GM19239 (cell line): ENCODE measurements at places on chromosomes 11 and 22.

DNA sequence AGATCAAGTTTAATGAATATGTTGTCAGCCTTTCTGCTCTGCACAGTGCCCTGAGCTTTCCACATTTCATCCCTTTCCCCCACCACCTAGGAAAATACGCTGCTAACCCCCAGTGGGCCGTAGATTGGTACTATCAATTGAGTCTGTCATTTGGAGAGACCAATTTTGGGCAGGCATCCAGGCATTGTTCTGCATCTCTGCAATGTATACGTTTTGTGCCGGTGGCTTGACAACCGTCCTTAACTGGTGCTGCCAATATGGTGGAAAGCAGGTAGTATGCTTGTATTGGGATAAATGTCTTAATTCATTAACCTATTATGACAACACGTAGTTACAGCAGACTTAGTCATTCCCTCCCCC lies 1.3 kb downstream of the ELMOD1 start:
- no peak for DNase-seq

- no peak for DNase-seq
Measured at GRCh38 chr11:60872961-60873524, 5.7 kb downstream of the ZP1 start.

DNA sequence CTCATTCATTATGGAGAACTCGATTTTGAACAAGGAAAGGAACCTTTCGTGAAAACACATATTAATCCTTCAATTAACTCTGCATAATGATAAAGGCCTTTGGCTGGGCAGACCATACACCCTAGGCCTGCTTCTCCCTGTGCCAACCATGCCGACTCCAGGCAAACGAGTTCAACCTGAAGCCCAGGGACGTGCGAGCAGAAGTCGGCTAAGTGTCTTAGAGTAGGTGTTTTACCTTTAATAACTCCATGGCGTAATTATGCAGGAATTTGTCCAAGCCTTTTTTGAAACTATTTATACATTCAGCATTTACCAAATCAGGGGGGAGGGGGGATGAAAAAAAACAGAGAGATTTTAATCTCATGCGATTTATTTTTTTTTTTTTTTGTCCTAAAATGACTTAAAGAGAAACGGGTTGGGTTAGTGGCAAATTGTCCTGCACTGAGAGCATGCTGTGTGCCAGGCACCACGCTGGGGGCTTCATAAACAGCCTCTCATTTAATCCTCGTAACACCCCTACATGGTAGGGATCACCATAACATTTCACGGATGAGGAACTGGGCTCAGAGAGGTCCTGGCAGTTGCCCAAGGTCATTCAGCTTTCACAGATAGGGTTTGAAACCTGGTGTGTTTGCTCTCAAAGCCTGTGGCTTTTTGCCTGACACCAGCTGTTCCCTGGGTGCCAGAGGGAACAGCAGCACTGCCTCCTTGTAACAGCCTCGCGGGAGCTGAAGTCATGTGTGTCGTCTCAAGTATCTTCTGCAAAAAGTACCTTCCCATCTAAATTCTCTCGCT lies 423.9 kb downstream of the MN1 start:
- DNase-seq: no peak

DNA sequence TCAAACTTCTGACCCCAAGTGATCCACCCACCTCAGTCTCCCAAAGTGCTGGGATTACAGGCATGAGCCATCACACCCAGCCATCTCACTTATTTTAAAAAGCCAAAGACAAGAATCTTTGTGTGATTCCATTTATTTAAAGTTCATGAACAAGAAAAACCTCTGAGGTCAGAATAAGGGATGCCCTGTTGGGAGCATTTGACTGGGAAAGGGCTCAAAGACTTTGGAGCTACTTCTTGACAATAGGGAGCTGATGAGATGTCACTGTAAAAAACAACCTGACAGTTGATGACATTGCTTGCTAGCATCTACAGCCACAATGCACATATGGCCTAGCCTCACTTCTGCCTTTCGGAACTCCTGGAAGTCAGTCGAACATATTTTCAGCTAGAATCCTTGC lies 5.1 kb upstream of the ZNF280B start:
- DNase-seq: no peak

GRCh38 chr11:44494785-44495184 lies 70.7 kb upstream of the CD82 start:
- no peak for DNase-seq

DNA sequence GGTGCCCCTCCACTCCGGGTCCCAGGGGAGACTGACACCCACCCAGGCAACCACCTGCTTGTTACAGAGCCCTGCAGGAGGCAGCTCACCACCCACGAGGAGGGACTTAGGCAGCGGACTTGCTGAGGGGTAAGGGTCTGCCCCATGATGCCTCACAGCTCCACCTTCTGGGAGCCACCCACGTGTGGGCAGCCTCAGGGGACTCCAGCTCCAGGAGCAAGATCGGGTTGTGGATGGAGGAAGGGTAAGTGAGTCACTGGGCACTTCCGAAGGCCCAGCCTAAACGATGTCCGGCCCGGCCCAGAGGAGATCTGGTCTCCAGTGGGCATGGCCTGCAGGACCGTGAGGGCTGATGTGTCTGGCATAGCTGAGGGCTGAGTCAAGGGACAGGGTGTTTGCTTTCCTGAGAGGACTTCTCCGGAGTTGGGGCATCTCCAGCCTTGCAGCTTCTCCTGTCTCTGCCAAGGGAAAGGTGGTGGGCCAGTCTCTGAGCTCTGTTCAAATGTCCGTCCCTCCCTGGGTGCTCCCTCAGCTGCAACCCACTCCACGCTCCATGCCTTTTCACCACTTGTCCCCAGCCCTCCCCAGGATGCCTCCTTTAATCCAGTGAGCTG lies 32.3 kb upstream of the P2RY2 start:
- DNase-seq: no peak

GRCh38 chr11:93024369-93024768 lies 54.9 kb downstream of the MTNR1B start:
- no peak for DNase-seq

DNA sequence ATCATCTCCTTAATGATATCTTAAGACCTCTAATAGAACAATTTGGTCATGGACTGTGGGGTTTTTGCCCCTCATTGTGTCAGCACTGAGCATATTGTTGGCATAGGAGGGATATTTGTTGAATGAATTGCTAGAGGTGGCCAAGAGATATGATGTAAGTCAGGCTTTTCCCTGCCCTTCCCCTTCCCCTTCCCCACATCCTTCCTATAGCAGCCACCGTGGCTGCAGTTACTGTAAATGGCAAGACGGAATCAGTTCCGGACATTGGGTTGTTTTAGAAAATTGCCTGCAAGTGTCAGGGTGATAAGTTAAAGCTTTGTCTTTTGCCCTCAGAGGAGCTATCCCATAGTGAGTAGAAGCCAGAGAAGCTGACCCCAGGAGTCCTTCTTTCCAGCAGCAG lies 23.0 kb downstream of the LIMK2 start:
- DNase-seq: no peak

- no peak for DNase-seq
Measured at GRCh38 chr11:44454666-44455065, 110.8 kb upstream of the CD82 start.

DNA sequence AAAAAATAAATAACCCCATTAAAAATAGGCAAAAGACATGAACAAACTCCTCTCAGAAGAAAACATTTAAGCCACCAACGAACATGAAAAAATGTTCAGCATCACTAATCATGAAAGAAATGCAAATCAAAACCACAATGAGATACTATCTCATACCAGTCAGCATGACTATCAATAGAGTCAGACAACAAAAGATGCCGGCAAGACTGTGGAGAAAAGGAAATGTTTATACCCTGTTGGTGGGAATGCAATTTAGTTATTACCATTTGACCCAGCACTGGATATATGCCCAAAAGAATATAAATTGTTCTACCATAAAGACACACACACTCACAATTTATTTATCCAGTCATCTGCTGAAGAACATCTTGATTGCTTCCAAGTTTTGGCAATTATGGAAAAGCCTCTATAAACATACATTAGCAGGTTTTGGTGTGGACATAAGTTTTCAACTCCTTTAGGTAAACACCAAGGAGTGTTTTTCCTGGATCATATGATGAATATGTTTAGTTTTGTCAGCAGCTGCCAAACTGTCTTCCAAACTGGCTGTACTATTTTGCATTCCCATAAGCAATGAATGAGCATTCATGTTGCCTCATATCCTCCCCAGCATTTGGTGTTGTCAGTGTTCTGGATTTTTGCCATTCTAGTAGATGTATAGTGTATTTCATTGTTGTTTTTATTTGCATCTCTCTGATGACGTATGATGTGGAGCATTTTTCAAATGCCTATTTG lies 28.0 kb downstream of the OR8D1 start:
- no peak for DNase-seq

GRCh38 chr11:9895006-9895405 lies 231.1 kb downstream of the SWAP70 start:
- no peak for DNase-seq

DNA sequence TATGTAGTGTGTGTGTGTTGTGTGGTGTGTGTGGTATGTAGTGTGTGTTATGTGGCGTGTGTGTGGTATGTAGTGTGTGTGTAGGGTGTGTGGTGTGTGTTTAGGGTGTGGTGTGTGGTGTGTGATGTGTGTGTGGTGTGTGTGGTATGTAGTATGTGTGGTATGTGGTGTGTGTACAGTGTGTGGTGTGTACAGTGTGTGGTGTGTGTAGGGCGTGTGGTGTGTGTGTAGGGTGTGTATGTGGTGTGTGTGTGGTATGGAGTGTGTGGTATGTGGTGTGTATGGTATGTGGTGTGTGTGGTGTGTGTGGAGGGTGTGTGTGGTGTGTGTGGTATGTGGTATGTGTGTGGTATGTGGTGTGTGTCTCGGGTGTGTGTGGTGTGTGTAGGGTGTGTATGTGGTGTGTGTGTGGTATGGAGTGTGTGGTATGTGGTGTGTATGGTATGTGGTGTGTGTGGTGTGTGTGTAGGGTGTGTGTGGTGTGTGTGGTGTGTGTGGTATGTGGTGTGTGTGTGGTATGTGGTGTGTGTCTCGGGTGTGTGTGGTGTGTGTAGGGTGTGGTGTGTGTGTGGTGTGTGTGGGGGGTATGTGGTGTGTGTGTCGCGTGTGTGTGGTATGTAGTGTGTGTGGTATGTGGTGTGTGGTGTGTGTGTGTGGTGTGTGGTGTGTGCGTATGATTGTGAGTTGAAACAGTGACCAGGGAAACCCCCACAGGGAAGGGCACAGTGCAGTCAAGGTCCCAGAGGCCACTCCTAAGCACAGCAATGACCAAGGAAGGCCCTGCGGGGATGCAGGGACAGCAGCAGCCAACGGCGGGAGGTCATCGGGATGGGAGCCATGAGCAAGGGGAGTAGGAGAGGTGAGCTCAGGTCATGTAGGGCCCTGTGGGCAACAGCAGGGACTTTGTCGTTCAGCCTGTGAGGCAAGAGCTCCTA lies 2.9 kb upstream of the PPP6R2 start:
- DNase-seq: no peak

DNA sequence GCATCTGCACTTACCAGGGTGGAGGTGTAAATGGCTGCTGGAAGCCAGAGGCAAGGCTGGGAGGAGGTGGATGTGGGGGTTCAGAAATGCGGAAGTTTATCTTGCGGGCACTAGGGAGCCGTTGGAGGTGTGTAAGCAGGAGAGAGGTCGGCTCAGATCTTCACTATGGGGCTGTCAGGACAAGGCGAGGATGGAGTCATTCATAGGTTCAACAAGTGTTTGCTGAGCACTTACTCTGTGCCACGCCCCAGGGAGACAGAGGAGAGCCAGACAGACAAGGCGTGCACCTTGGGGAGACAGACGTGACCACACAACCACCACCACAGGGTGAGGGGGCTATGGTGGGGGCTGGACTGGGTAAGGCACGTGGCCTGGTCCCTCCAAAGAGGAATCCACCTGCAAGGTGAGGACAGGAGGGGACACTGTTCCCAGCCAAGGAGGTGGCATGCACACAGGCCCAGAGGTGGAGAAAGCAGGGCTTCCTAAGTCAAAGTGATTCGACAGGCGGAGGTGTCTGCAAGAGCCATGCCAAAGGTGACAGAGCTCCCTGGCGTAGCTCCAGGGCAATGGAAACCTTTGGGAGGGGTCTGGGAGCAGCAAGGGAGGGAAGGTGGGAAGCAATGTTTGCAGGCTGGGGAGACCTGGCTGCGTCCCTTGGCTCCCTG lies 30.8 kb upstream of the TCF20 start:
- DNase-seq: no peak

DNA sequence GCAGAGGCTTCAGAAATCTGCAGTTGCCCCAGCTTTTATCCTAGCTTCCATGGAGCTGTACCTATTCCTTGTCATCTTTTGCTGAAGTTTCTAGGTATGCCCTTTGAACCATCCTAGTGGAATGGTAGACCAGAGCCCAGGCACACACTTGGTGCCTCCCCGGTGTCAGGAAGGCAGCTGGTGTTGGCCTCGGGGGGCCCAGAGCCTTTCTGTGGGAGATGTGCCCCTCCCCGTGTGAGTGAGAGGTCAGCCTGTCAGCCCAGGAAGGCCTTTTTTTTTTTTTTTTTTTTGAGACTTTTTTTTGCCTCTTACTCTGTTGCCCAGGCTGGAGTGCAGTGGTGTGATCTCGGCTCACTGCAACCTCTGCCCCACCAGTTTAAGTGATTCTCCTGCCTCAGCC lies 58.4 kb downstream of the MED15 start:
- DNase-seq: no peak

DNA sequence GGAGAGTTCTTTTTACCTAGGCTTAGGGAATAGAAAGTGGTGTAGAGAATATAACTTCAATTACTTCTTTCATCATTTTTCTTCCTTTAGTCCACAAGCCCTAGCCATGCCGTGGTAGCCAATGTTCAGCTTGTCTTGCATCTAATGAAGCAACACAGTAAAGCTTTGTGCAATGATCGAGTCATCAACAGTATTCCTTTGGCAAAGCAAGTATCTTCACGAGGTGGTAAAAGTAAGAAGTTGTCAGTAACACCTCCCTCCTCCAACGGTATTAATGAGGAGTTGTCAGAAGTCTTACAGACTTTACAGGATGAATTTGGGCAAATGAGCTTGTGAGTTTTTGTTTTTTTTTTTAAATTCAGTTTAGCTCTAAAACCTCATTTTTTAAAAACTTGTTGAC lies 37.4 kb downstream of the CEP57 start:
- no peak for DNase-seq

DNA sequence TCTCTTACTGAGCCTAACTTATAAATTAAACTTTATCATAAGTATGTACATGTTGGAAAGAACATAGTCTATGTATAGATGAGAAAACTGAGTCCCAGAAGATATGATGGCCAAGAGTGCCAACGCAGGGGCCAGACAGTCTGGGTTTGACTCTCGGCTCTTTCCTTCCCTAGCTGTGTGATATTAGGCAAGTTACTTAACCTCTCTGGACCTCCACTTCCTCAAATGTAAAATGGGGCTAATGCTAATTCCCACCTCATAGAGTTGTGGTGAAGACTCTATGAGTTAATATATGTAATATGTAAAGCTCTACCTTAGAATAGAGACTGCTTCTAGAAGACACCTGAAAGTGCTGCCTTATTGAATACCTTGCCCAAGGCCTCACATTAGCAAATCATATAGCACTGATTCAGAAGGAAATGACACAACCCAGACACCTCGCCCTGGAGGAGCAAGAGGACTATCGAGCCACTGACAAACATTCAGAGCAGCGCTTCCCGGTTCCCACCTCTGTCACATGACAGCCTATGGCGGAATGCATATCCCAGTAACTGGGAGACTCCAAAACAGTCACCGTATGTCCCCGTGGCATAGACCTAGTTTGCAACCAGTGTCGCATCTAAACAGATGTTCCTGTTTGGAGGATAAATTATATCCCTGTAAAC lies 11.3 kb upstream of the CCDC86 start:
- DNase-seq: no peak
